Stimulated activated CD4-positive, alpha-beta T cell treated with anti-CD3 and anti-CD28 coated beads, Interleukin-15, amount 100 ng/mL, for 1 hour (primary cell): ENCODE measurements at places on chromosomes 4 and X.

DNA sequence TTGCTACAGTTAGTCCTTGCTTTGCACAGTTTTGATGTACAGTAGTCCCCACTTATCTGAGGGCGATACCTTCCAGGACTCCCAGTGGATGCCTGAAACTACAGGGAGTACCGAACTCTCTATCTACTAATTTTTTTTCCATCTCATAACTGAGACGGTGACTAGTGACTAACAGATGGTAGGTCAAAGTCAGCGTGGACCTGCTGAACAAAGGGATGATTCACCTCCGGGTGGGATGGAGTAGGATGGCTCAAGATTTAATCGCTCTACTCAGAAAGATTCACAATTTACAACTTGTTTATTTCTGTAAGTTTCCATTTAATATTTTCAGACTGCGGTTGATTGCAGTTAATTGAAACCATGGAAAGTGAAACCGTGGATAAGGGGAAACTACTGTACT lies 655.8 kb downstream of the ZNF674 start:
- no peak for DNase-seq

GRCh38 chr4:108144451-108144850 lies 24.3 kb downstream of the LEF1 start:
- no peak for DNase-seq

GRCh38 chr4:42282081-42282901 lies 115.0 kb upstream of the SHISA3 start:
- no peak for DNase-seq

DNA sequence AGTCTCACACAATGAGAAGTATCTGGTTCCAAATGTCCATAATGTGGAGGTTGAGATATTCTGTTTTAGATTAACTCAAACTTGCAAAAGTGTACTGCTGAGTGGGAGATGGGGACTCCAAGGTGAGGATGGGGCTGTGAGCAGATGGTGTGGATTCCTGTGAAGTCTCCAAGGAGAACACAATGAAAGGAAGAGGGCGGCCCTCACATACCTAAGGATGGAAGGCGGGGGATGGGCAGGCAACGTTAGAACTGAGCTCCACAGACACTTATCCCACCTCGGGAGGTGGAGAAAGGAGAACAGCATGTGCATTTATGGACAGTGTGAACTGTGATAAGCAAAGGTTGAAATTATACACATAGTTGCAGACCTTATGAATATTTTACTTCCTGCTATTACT lies 9.9 kb upstream of the SPATA4 start:
- DNase-seq, result no peak

- no peak for DNase-seq
Measured at GRCh38 chr4:182616476-182616875, 300.7 kb downstream of the DCTD start.
